ENCODE measurements at places on chromosomes 13 and 19.

DNA sequence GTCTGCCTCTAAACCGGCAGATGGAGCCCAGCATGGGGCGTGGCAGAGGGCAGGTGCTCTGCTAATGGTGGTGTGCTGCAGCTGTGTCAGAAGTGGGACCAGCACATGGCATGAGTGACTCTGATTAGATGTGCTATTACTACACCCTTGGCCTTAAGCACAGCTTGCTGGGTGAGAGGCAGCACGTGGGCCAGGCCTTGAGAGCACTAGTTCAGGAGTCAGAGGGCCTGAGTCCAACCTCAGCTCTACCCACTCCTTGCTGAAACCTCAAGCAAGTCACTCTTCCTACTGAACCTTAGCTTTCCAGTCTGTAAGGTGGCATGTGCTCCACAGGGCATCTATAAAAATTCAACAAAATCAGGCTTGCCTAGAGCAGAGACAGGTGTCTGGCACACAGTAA, 22.7 kb downstream of the AKT2 start:
- DNase-seq = peak; percentile 28

- DNase-seq = no peak
Observed at GRCh38 chr19:3830621-3831589, 37.9 kb downstream of the ZFR2 start.

DNA sequence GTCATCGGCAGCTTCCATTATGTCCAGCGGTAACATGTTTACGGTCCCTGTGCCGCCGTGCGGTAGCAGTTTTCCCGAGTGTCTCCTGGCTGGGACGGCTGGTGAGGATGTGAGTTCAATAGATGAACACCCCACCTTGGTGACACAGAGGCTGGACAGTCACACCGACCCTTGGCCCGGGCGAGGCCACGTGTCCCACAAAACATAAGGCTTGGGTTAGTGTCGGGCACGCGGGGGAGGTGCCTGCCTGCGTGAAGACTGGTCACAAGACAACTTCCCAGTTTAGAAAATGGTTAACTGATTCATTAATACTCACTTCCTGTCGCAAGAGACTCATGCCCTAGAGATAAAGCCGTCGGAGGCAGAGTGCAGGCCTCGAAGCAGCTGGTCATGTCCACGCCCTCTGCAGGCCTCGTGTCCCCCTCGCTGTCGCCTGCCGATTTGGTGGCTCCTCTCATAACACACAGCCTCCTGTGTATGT, 17.2 kb downstream of the RASA3 start:
- DNase-seq = peak; percentile 31

DNA sequence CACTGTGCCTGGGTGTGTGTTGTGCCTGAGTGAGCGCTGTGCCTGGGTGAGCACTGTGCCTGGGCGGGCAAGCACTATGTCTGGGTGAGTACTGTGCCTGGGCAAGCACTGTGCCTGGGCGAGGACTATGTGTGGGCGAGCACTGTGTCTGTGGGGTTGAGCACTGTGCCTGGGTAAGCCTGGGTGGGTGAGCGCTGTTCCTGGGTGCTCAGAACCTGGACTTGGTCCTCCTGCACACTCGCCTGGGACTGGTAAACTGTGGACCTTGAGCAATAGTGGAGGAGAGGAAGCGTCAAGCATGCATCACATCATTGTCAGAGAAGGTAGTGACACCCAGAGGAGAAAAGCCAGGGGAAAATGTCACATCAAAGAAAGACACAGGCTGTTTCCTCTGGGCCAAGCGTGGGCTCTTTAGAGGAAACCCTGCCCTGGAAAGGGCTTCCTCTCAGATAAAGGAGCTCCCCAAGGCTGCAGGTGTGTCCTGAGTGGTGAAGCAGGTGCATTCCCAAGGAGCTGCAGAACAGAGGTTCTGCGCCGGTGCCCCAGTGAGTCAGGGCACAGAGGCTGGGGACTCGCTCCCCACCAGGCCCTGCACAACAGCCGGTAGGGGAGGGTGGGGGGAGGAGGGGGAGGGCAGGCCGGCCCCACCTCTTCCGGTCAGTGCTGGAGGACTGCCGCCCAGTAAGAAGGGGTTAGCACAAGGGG, 141.2 kb downstream of the TEX29 start:
- no peak for DNase-seq

- peak; percentile 80 for DNase-seq
Observed at GRCh38 chr13:36736119-36736726, 62.4 kb downstream of the SERTM1 start.

DNA sequence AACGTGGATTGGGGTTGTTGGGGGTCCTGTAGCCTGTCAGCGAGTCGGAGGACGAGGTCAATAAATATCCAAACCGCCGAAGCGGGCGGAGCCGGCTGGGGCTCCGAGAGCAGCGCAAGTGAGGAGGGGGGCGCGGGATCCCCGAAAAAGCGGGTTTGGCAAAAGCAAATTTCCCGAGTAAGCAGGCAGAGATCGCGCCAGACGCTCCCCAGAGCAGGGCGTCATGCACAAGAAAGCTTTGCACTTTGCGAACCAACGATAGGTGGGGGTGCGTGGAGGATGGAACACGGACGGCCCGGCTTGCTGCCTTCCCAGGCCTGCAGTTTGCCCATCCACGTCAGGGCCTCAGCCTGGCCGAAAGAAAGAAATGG, 754 bp upstream of the SIX5 start:
- no peak for DNase-seq

DNA sequence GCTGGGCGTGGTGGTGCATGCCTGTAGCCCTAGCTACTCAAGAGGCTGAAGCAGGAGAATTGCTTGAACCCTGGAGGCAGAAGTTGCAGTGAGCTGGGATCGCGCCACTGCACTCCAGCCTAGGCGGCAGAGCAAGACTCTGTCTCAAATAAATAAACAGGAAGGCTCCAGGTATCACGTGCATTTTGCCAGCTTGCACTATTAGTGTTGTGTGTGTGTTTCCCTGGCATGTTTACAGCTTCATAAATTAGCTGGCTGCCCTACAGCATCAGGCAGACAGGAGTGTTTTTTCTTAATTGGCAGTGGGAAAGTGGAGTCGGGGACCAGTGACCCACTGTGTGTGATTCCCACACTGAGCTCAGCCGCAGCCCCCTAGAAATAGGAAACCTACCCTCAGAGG, 32.6 kb downstream of the SHISA2 start:
- no peak for DNase-seq

- DNase-seq = no peak
Observed at GRCh38 chr19:31784671-31785101, 435.4 kb upstream of the TSHZ3 start.

- no peak for DNase-seq
Observed at GRCh38 chr13:102830646-102831045, 15.2 kb upstream of the ERCC5 start.

DNA sequence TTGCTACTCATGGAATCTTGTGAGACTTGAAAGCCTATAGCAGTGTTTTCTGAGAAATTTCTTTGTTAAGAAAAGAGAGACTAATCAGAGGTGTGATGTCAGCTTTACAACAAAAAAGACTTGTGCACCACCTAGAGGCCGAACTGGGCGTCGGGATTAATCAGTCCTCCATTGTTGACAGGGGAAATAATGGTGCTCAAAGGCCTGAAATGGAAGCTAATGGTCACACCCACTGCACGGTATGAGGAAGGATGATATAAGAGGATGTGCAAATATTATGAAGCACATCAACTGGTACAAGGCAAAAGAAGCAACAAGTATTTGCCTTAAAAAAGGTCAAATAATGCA, 480.2 kb upstream of the MIR17HG start:
- peak; percentile 40 for DNase-seq

DNA sequence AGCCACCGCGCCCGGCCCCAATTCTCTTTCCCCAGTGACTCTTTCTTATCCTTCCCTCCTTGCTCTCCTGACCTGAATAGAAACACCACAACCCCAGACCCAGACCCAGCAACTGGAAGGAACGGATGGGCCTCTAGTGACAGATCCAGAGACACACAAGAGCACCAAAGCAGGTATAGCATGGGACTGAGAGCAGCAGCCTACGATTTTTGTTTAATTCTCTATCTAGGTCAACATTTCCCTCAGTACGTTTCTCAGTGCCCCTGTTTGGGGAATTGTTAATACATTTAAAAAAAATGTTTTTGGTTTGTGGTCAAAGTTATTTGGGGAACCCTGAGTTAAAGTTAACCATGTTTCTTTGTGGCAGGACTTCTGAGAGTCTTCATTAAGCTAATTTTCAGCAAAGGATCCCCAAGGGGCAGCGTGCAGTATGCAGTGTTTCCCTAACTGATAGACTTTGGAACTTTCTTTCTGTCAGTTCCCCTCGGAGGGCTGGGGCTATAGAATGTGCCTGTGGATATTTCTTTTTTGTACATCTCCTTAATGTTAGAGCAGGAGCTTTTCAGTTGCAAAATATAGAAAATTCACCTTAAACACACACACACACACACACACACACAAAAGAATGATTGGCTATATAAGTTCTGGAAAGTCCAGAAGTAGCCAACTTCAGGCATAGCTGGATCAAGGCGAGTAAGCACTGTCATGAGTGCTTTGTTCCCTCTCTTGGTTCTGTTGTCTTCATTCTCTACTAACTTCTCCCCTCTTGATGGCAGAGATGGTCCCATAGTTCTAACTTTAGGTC, 6.3 kb downstream of the FXYD5 start:
- no peak for DNase-seq

DNA sequence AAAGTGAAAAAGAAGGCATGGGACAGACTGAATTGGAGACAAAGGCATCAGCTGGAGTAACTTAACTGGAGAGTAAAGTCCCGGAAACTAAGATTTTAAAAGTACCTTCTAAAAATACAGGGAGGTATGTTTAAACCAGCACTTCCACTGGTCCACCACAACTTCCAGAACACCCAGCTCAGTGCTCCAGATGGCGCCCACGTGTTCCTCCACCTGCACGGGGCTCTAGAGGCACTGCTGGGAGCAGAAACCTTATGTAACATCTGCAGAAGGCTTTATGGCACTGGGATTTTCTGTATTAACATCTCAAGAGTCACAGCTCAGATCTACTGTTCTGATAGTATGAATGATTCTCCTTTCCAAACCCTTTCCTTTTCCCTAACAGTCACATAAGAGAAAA, 252.1 kb downstream of the DCLK1 start:
- DNase-seq = no peak

- DNase-seq = no peak
Observed at GRCh38 chr13:46951516-46951915, 54.7 kb upstream of the HTR2A start.

- no peak for DNase-seq
Observed at GRCh38 chr19:21098291-21098690, 16.3 kb downstream of the ZNF714 start.

GRCh38 chr19:36408101-36408500, 10.3 kb downstream of the ZFP82 start:
- DNase-seq = no peak

DNA sequence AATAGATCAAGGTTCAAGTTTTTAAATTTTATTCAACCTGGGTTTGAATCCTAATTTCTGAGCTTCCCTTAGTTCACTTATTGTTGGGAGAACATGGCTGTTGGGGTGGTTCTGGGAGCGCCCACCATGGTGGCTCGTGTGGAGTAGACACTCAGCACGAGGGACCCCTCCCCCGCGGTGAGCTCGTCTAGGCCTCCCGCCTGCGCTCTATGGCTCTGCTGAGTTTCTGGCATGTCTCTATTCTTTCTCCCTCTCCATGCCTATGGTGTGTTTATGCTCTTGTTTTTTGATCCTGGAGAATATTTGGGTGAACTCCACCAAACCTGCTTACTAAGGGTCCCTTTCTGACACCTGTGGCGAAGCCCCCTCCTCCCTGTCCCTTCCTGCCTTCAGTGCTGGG, 1.6 kb upstream of the EPN1 start:
- no peak for DNase-seq

- peak; percentile 34 for DNase-seq
Observed at GRCh38 chr13:80469853-80470381, 129.0 kb upstream of the SPRY2 start.

- DNase-seq = peak; percentile 35
Observed at GRCh38 chr19:2266183-2266993, 10.2 kb upstream of the JSRP1 start.

DNA sequence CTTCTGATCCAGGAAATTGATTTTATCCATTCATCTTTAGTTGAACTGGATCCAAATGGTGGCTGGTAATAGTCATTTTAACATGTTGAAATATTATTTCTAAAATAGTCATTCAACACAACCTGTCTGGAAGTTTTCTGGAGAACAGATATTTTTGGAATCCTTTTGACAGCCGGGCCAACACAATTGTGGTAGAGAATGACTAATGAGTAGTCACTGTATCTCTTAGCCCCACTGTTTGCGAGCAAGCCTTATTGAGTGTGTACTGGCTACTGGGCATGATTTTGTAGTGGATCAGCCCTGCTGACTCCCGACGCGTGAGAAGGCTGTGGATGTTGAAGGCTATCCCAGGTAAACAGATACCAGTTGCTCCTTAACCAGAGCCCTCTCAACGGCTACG, 383.4 kb downstream of the ZNF536 start:
- no peak for DNase-seq

DNA sequence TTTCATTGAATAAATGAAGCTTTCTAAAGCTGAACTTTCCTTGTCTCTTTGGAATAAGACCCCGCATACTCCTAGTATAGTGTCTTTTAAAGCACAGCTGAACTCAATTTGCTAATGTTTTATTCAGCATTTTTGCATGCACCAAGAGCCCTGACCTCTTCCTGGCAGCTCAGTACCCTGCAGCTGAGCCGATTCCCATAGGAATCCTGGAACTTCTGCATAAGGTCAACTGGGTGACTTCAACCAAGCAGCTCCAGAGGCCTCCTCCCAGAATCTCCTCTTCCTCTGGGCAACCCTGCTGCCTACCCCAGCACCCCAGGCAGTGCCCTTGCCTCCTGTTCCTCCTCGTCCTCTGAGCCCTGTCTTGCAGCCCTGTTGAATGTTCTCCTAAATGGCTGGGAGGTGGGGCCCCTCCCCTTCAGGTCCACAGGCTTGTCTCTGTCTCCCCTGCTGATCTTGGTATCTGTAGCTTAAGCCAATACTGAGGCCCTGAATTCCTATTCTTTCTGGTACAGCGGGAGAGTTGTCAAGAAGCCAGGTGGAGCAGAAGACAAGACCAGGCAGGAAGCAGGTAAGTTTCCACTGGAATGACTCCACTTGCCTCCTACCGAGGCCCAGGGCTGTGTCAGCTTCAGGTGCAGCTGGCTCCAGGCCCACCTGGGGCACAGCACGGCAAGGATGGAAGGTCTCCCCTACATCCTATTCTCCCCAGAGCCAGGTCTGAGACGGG, 23.6 kb upstream of the CCDC124 start:
- DNase-seq = no peak

DNA sequence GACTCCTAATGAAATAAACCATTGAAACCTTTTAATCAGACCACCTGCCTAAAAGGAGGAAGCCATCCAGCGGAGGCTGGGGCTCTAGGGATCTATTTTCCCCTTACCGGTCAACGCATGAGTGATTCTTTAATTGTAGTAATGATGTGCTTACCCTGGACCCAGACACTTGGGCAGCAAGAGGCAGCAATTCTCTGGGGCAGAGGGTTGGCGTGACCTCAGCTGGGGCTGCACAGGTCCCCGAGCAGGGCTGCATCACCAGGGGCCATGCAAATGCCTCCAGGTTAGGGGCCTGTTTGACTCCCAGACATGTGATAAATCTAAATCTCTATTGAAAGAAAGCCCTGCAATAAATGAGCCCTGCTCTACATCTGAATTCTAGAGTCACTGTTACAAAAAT, 194.2 kb upstream of the TSHZ3 start:
- DNase-seq = no peak

Measured in trophoblast cell (in vitro differentiated cells and primary cell).